ENCODE measurements at places on chromosomes 6 and 20.

DNA sequence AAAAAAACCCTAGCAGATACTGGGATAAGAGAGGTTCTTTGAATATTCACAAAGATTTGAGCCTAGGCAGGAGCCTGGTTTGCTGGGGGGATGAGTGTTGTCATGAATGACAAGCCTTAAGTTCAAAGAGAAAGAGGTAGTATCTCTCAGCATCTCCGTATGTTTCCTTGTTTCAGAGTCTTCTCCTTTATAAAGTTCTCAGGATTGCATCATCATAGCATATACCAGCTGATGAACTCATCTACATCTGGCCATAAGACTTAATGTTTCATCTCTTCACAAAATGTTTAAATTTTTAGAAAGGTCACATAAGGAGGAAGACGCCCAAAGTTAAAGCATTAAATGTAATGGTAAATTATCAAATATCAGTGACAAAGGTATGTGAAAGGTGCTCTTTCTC is 17.1 kb downstream of the DEFB114 start:
- no peak for DNase-seq

- no peak for DNase-seq
These were observed 18.0 kb downstream of the BAG2 start for GRCh38 chr6:57190140-57190539.

- DNase-seq, result no peak
These were observed 133.9 kb downstream of the BTBD9 start for GRCh38 chr6:38505826-38506225.

DNA sequence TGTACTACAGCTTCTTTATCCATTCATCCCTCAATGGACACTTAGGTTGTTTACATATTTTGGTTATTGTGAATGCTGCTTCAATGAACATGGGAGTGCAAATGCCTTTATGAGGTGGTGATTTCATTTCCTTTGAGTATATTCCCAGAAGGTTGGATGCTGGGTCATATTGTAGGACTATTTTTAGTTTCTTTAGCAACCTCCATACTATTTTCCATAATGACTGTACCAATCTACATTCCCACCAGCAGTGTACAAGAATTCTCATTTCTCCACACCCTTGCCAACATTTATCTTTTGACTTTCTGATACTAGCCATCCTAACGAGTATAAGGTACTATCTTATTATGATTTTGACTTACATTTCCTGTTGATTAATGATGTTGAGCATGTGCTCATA is 269.0 kb downstream of the C6orf118 start:
- DNase-seq, result no peak

DNA sequence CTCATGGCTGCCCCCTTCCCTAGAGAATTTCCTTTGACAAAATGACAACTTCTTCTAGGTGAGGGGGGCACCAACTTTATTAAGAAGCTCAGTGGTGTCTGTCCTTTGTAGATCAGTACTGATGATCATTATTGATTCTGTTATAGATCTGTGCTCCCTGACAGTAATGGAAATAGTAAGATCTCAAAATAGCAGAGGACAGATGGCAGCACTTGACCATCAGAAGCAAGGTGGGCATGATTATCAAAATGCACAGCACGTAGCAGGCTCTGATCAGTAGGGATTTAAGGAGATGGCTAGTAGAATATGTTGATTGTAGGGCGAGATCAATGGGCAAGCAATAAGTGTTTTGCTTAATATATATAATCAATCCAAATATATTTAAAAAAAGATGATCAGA is 208.6 kb upstream of the HDDC2 start:
- no peak for DNase-seq

DNA sequence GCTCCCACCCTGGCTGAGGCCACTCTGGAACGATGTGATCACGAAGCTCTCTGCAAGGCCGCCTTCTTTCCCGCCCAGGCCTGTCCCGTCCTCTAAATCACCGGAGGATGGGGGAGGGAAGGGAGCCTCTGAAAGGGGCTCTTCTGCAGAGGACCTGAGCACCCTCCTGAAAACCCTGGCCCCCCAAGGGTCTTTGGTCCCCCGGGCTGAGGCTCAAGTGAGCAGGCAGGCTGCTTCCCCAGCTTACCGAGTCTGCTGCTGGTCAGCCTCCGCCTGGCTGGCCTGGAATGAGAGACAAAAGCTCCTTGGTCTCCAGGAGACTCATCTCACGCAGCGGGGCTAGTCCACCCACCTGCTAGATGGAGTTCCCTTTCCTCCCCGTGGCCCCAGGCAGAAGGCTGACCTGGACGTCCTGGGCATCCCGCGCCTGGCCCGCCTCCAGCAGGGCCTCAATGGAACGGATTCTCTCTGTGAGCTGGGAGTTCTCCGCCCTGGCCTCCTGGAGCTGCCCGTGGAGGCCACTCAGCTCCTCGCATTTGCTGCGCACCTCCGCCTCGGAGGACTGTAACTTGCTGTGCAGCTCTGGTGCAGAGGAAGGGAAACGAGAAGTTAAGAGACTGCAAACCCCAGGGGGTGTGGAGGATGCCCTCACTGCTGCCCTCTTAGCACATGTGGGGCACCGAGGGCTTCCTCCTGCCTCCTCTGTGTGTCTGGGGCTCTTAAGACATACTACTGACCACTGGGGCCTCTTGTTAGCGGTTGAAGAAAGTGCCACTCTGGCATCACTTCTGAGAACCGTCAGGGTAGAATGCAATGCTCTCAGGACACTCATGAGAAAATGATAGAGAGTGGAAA is 54.7 kb downstream of the RRBP1 start:
- no peak for DNase-seq

Data from bone marrow (tissue), 2 donors.